ENCODE measurements at places on chromosomes 16 and 17.

DNA sequence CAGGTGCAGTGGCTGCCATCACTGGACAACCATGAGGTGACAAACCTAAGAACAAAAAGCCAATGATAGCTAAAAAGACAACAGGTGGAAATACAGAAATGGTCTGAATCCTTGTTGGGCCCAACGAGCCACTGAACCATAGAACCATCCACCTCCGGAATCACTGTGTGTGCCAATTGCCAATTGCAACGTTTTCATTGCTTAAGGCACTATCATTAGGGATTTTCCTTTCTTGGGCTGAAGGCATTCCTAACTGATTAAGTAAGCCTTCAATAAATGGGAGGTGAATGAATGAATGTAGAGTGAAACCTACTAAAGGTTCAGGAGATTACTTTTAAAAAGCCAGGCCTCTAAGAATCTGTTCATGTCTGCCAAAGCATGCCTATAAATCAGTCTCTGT, 3.6 kb downstream of the USP31 start:
- DNase-seq = no peak

- no peak for DNase-seq
Observed at GRCh38 chr17:72297326-72298115, 176.7 kb downstream of the SOX9 start.

DNA sequence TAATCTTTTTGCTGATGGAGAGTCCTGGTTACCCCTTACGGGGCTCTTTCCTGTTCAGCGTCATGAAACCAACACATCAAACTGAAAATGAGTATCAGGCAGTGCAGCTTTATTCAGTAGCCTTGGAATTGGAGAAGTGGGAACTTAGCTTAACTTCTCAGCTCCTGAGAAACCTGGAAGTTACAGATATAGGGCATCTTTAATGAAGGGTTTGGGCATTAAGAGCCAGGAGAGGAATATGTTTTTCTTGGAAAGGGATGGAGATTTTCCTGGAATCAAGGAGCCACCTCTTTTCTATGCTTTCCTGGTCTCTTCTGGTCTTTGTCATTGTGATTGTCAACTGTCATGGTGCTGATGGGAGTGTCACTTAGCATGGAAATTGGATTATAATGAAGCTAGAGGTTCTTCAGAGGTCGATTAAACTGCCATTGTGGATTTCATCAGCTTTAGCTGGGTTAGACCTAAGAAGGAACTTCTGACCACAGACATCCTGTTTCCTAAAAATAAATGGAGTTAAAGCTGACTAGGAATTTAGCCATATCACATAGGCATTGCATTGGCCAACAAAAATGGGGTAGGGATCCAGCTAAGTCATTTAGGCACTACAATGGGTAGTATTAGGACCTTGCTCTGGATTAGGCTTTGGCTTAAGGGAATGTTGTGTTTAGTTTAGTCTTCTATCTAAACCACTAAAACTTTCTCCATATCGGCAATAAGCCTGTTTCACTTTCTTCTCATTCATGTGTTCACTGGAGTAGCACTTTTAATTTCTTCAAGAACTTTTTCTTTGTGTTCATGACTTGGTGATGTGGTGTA, 186.4 kb downstream of the BCAS3 start:
- DNase-seq = no peak

GRCh38 chr16:47817048-47817447, 338.7 kb downstream of the ABCC12 start:
- DNase-seq = no peak

GRCh38 chr16:17469741-17470181, 999 bp downstream of the XYLT1 start:
- DNase-seq = no peak

- DNase-seq = no peak
Observed at GRCh38 chr17:44108440-44109311, 14.8 kb downstream of the HDAC5 start.

- no peak for DNase-seq
Observed at GRCh38 chr17:17514361-17514992, 18.3 kb upstream of the RASD1 start.

- no peak for DNase-seq
Observed at GRCh38 chr16:25143928-25144327, 32.4 kb downstream of the LCMT1 start.

DNA sequence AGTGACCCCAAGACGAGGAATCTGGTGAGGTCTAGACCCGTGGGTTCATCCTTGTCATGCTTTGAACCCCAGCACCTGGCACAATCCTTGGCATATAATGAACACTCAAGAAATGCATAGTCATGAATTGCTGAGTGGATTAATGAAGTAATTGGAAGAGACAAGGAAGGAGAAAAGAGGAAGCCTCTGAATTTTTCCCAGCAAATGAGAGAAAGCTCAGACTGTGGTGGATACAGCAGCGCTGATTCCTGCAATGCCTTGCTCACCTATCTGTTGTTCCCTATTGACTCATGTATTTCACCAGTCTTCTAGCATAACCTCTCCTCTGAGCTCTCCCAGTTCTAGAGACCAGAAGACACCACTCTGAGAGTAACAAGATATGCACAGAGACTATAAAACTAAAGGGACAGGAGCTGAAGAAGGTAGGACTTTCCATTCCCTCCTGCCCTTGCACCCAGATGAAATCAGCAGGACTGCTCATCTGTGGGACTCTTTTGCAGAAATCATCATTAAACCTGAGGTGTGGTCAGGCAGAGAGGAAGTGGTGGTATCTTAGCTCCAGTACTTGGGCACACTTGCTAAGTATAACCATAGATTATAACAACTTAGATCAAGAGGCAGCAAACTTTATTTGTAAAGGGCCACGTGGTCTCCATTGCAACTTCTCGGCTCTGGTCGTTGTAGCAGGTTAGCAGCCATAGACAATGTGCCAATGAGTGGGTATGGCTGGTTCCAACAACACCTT, 102.8 kb downstream of the MAF start:
- DNase-seq = no peak
